ENCODE measurements at places on chromosomes 13 and 19.

GRCh38 chr19:14580623-14581237, 2.2 kb upstream of the CLEC17A start:
- no peak for DNase-seq

- peak; percentile 53 for DNase-seq
Measured at GRCh38 chr13:51154029-51154555, 43.0 kb upstream of the C13orf42 start.

GRCh38 chr13:27398360-27398759, 26.1 kb upstream of the GTF3A start:
- DNase-seq: no peak

DNA sequence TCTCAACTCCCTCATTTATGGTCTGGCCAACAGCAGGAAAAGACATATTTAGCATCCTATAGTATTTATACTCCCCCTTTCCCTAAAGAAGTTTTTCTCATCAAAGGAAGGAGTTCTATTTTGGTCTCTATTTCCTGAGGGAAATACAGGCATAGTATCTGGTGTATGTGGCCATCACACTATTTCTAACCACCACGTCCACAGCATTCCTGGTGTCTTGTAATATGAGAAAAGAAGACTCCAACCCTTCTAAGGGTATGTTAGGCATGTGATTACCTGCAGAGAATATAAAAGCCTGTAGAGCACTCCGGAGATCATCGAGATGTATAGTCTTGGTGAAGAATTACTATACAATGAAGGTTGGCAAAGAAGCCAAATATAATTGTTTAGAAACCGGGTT, 137.4 kb downstream of the VWA8 start:
- DNase-seq: no peak

DNA sequence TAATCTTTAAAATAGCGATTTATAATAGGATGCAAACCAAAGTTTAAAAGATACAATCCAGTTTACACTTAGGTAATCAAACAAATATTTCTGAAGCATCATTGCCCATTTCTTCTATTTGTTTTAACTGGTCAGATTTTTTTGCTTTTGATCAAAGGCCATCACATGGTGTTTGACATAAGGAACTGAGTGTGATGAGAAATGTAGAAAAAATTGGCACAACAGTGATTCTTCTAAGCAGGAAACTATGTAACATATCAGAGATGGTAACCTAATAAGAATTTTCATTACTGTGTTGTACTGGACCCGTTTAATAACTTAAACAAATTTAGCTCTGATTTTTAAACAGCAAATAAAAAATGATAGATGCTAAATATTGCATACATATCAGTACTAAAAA, 644.7 kb upstream of the KLF12 start:
- no peak for DNase-seq

- no peak for DNase-seq
Measured at GRCh38 chr19:51740356-51740755, 11.3 kb downstream of the FPR1 start.

DNA sequence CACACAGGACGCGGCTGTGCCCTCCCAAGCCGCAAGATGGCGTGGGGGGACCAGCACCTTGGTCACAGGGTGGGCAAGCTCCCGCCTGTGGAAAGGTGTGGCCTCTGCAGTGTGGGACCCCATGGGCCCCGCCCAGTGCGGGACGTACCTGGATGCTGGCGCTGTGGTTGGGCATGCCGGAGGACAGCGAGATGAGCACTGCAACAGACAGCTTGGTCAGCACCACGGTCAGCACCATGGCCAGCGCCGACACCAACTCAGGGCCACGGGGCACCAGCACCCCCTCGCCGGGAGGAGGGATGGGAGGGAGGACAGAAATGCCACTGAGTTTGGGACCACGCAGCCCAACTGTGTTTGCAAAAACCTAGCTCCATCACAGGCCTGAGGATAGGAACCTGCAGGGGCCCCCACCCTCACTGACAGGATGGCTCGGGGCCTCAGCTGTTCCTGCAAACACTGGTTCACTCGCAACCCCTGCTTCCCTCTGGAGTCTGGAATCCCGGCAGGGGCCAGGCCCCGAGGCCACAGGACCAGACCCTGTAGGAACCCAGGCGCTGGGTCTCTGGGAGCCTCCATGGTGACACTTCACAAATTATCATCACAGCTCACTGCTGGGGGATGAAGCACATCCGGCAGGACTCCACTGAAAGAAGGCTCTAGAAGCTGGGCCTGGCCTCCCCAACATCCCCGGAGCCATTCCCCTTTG, 27.1 kb downstream of the IZUMO4 start:
- DNase-seq: no peak

GRCh38 chr19:38661996-38662395, 14.5 kb downstream of the ACTN4 start:
- DNase-seq: no peak

GRCh38 chr19:42558450-42559150, 30.3 kb upstream of the CEACAM1 start:
- DNase-seq: no peak

DNA sequence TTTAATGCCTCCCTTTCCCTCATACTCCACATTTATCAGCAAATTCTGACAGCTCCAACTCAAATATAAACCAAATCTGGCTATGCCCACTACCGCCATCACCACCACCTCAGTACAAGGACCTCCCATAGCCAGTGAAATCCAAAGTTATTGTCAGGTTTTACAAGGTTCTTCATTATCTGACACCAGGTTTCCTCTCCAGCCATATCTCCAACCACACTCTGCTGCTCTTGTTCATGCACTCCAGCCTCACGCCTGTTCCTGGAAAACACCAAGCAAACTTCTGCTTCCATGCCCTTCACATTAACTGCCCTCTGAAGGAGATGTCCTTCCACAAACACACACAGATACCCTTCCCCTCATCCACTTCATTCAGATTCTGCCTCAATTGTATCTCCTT, 102.2 kb upstream of the MIR17HG start:
- no peak for DNase-seq

GRCh38 chr19:56111601-56112312, 9.3 kb downstream of the ZNF787 start:
- no peak for DNase-seq

GRCh38 chr19:29054886-29055675, 157.9 kb downstream of the UQCRFS1 start:
- DNase-seq: no peak

DNA sequence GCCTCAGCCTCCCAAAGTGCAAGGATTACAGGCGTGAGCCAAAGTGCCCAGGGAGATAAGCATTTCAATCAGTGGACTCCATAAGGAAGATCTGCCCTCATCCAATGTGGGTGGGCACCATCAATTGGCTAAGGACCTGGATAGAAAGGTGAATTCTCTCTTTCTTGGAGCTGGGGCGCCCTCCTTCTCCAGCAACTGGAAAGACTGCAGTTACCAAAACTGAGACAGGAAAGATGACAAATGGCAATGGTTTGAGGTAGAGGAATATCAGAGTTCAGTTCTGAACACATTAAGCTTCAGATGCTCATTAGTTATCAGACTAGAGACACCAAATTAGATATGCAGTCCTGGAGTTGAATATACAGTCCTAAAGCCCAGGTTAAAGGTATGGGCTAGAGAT, 10.5 kb upstream of the ELF1 start:
- DNase-seq: no peak

- no peak for DNase-seq
Measured at GRCh38 chr13:47831265-47831664, 169.8 kb downstream of the SUCLA2 start.

GRCh38 chr19:17863520-17864182, 3.9 kb downstream of the RPL18A start:
- no peak for DNase-seq

DNA sequence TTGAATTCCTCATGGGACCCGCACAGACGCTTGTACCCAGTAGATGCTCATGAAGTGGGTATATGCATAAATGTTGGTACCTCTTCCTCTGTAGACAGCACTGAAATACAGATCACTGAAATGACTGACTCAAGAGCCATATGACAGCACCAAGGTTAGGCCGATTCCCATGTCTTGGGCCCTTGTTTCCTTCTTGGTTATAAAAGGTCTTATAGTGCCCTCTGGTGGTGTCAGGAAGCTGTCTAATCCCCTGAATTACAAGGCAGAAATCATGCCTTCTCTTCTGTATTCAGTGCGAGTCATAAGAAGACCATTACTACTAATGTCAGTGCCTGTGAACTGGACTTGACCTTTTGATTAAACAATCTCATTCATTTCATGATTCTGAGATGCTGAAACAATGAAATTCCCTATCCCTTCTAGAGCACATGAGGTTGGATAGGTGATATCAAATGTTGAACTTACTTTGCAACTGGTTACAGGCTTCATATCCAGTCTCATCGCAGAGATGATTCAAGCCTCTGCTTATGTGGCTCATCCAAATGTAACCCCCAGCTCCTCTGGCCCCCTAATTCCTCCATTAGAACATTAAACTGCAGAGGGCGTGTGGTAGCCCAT, 59.7 kb downstream of the SPATA13 start:
- DNase-seq: no peak

- no peak for DNase-seq
Measured at GRCh38 chr19:54252845-54253244, 4.2 kb downstream of the LILRB5 start.

DNA sequence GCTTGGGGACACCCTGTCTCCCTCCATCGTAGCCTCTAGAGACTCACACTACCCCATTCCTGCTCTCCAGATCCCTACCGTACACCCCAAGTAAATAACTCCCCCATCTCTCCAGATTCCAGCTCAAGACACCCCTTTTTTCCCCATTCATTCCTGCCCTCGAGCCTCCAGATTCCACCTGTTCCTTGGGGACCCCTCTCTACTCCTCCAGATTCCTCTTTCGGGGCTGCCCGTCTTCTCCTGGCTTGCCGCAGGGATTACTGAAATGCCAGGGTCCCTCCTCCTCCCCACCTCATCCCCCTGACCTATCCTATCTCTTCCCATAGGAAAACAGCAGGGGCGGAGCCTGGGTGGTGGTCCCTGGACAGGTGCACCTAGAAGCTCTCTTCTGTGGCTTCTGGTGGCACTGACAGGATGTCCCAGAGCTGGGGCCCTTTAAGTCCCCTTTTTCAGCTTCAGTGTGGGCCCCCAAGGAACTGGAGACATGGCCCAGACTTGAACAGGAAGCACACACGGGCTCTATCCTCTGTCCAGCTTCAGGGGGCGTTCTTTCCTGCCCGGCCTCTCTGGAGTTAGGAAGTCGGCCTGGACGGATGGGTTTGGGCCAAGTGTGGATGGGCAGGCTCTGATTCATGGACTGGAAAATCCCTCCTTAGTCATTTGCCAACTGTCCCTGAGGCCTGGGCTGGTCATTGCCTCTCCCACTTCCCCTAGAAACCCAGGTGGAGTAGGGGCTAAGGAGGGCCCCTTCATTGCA, 1.2 kb downstream of the ZSWIM4 start:
- peak; percentile 94 for DNase-seq

GRCh38 chr13:43235028-43235427, 211.6 kb downstream of the DNAJC15 start:
- DNase-seq: peak; percentile 10

DNA sequence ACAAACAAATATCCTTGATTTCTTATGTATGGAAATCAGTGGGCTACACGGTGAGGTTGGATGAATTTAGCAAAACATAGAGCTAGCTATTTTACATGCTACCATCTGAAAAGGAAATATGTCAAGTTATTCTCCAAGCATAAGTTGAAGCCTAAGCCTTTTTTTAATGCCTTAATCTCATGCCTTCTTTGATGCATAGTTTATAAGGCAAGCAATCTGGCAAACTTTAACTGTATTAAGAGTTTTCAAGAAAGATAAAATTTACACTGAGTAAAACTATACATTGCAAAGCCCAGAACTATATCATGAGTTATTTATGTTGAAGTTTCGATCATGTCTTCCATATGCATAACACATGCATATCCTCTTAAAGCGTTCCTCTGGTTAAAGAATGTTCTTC, 85.0 kb upstream of the ATXN8OS start:
- no peak for DNase-seq

DNA sequence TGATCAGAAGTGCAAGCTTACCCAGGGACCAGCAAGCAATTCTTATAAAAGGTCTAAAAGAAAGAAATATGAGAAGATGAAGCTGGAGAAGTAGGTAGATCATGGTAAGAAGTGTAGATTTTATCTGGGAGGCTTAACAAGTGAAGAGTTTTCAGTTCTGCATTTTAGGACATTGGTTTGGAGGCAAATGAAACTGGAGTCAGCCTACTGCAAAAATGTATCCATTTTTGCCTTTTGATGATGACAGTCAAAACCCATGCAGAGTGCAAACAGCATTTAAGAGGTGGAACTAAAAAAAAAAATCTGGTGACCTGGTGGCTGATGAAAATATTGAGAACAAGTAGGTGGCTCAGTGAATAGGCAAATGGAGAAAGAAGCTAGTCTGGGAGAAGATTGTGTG, 216.9 kb downstream of the DNAJC15 start:
- DNase-seq: no peak

DNA sequence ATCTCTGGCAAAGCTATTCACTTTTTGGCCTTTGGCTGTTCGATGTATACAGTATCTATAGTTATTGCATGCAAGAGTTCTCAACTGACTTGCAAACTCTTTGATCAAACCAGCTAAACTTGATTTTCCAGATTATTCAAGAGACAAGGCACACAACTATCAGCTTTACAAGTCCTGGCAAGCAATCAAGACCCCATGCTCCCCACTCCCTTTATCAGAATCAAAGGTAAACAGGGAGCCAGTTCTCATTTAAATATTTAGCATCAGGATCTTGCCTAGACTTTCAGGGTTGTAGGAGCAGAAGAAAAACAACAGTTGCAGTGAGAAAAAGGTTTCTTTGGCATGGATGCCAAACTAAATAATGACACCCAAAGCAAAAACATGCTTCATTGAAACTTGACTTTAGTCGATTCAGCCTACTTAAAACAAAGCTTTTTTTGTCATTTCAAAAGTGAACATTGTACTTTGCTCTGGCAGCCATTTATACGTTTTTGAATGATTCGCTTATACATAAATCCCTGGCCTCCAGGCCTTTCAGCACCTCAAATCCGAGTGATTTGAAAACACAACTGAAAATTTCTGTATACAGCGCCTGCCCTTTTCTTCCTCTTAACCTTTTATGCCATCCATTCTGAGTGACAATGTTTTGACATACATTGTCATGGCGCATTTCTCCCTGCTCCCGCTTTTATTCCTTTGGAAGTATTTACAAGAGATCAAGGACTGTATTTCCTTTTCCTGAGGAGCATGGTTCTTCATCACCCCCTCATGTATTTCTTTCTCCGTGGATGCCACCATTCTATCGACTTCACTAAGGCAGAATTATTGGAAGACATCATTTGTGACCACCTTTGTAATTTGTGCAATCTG, 340.8 kb downstream of the KLF5 start:
- no peak for DNase-seq

DNA sequence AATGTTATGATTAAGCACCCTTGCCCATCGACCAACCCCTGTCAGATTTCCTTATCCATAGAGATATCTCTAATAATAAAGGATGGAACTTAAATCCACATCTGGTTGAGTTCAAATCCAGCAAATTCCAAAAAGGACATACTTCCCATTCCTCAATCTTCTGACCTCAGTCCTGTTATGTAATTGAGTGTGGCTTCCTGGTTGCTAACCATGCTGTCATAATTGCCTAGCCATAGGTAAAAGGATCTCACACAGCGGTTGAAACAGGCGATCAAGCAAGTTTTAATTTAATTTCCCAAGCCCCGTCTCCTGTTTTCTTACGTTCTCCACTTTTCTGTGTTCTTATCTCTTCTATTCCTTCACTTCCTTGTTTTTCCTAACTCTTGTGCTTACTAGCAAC, 550.3 kb downstream of the GPC6 start:
- DNase-seq: no peak

- DNase-seq: no peak
Measured at GRCh38 chr19:56973713-56974555, 133.4 kb upstream of the PEG3 start.
